ENCODE measurements at places on chromosomes 6 and 20. TPM values are rescaled to one million over a fixed set of nuclear protein-coding genes. Genes with fewer than 3 reads are reported as not detected.

- no peaks in the 10 kb centered on the region for H3K36me3 ChIP-seq
- DNase-seq, result no peak
- no peak overlapping the region for H3K4me3 ChIP-seq
- no peaks in the 10 kb centered on the region for H3K27me3 ChIP-seq
- no peaks in the 10 kb centered on the region for H3K4me1 ChIP-seq
Measured at GRCh38 chr20:4766631-4767030, 44.9 kb downstream of the PRND start.

- H3K4me3 ChIP-seq, result no peak overlapping the region
- no peak for DNase-seq
- peaks cover 39% of the 10 kb centered on the region for H3K27me3 ChIP-seq
- peaks cover 30% of the 10 kb centered on the region for H3K4me1 ChIP-seq
- no peak overlapping the region for H3K27ac ChIP-seq
Measured at GRCh38 chr6:7728855-7729590, 3.1 kb downstream of the BMP6 start.

DNA sequence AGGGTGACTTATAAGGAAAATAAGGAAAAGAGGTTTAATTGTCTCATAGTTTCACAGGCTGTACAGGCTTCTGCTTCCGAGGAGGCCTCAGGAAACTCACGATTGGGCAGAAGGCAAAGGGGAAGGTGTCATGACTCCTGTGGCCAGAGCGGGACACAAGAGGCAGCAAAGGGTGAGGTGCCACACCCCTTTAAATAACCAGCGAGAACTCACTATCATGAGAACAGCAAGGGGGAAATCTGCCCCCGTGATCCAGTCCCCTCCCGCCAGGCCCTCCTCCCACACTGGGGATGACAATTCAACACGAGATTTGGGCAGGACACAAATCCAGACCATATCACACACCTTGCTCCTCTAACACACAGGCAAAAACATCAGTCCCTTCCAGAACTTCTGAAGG, 254.0 kb downstream of the DLL1 start:
- H3K27me3 ChIP-seq, result no peaks in the 10 kb centered on the region
- no peak overlapping the region for H3K4me3 ChIP-seq
- no peaks in the 10 kb centered on the region for H3K4me1 ChIP-seq
- no peaks in the 10 kb centered on the region for H3K36me3 ChIP-seq
- DNase-seq, result no peak

Gene OPRL1
- total RNA-seq, result 0.54 TPM

DNA sequence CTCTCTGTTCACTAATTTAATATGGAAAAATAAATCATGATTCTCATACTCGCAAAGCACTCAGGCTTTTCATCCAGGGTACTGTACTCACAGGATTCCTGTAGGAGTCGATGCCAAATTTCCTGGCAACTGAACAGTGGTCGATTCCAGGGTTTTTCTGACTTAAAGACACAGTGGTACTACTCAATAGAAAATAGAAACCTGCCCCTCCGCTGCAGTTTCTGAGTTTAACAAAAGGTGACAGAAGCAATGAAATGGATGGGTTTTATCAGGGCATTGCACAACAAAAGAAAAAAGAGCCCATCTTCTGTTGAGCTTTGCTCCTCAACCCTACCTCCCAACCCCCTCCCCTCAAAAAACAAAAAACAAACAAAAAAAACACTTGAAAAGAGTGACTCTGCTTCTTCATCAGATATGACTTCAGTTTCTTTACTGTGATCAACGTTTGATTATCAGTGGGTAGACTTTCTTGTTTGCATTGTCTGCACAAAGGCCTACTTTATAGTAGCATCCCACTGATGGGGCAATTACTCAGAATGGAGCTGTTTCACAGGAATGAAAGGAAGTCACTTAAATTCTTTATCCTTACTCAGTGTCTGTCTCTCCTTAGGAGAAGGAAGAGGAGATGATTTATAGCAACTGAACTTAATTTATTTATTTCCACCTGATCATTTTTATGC, 96.2 kb upstream of the FOXO3 start:
- no peak overlapping the region for H3K27ac ChIP-seq
- no peak for DNase-seq
- peaks cover 10% of the 10 kb centered on the region for H3K4me1 ChIP-seq
- H3K4me3 ChIP-seq, result no peak overlapping the region

Gene CALHM4
- not detected for total RNA-seq

DNA sequence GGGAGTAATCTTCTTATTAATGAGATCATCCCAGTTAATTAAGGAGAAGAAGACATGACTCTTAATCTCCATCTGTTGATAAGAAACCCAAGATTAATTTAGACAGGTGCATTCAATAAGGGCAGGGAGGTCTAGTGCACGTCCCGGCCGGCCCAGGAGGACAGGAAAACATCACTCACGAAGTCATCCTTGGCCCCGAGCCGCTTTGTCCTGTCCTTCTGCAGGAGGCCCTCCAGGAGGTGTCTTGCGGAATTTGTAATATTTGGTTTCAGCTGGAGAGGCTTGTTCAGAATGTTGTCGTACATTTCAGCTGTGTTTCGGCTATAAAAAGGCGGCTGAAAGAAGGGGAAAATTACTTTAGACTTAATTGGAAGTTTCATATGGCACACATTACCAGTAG, 118.4 kb upstream of the SLC2A12 start:
- no peak for DNase-seq
- H3K4me3 ChIP-seq, result no peak overlapping the region
- H3K36me3 ChIP-seq, result peaks cover 63% of the 10 kb centered on the region
- no peak overlapping the region for H3K27ac ChIP-seq

DNA sequence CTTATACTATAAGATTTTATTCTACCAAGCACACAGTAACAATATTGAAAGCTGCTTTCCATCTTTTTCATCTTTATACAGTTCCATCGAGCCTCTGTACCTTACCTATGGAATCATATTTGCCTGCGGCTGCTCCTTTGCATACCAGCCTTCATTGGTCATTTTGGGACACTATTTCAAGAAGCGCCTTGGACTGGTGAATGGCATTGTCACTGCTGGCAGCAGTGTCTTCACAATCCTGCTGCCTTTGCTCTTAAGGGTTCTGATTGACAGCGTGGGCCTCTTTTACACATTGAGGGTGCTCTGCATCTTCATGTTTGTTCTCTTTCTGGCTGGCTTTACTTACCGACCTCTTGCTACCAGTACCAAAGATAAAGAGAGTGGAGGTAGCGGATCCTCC, 89.8 kb downstream of the SLC16A10 start:
- H3K27me3 ChIP-seq, result no peaks in the 10 kb centered on the region
- no peaks in the 10 kb centered on the region for H3K4me1 ChIP-seq
- H3K36me3 ChIP-seq, result no peaks in the 10 kb centered on the region
- H3K4me3 ChIP-seq, result no peak overlapping the region
- no peak overlapping the region for H3K27ac ChIP-seq

- no peak overlapping the region for H3K4me3 ChIP-seq
- H3K36me3 ChIP-seq, result no peaks in the 10 kb centered on the region
Measured at GRCh38 chr6:11025921-11026635, 18.0 kb downstream of the ELOVL2 start.

Gene GSTA3
- total RNA-seq, result not detected

Gene CAP2
- 11.7 TPM for total RNA-seq

GRCh38 chr20:8631271-8631670, 437.6 kb upstream of the PLCB4 start:
- H3K4me1 ChIP-seq, result no peaks in the 10 kb centered on the region
- H3K4me3 ChIP-seq, result no peak overlapping the region
- no peaks in the 10 kb centered on the region for H3K27me3 ChIP-seq
- DNase-seq, result no peak
- no peaks in the 10 kb centered on the region for H3K36me3 ChIP-seq

GRCh38 chr6:47152666-47153403, 110.7 kb upstream of the ADGRF1 start:
- H3K27ac ChIP-seq, result no peak overlapping the region
- H3K27me3 ChIP-seq, result no peaks in the 10 kb centered on the region
- H3K4me1 ChIP-seq, result peaks cover 12% of the 10 kb centered on the region
- no peaks in the 10 kb centered on the region for H3K36me3 ChIP-seq
- H3K4me3 ChIP-seq, result no peak overlapping the region

DNA sequence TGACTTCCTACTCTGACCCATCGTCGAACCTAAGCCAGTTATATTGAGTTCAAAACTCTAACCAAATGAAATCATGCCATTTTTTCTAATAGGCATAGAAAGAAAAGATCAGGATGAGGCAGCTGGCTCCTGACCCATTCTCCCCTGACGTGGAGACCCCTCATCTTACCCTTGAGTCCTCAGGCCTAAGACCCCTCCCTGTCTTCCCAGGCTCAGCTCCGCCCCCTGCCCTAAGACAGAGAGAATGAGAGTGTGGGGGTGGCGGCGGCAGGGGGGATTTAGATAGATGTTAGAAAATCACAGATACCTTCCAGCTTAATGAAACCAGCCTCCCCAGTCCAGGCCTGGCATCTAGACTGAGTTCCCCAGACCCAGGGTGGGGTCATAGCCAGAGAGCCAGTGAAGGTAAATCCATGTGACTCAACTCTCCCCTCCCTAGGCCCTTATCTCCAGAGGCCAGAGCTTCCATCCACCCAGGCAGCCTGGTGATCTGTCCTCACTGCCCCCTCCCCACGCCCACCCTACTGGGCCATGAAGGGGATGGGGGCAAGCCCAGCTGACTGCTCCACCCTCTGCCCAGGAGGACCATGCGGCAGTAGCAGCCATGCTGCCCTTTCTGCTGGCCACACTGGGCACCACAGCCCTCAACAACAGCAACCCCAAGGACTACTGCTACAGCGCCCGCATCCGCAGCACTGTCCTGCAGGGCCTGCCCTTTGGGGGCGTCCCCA, 6.8 kb downstream of the TMEM63B start:
- no peaks in the 10 kb centered on the region for H3K4me1 ChIP-seq
- H3K36me3 ChIP-seq, result peaks cover 4% of the 10 kb centered on the region
- H3K27ac ChIP-seq, result no peak overlapping the region
- H3K27me3 ChIP-seq, result no peaks in the 10 kb centered on the region

- H3K4me1 ChIP-seq, result no peaks in the 10 kb centered on the region
- H3K4me3 ChIP-seq, result no peak overlapping the region
- no peaks in the 10 kb centered on the region for H3K27me3 ChIP-seq
- no peaks in the 10 kb centered on the region for H3K36me3 ChIP-seq
- H3K27ac ChIP-seq, result no peak overlapping the region
Measured at GRCh38 chr6:12529364-12530019, 187.1 kb upstream of the PHACTR1 start.

DNA sequence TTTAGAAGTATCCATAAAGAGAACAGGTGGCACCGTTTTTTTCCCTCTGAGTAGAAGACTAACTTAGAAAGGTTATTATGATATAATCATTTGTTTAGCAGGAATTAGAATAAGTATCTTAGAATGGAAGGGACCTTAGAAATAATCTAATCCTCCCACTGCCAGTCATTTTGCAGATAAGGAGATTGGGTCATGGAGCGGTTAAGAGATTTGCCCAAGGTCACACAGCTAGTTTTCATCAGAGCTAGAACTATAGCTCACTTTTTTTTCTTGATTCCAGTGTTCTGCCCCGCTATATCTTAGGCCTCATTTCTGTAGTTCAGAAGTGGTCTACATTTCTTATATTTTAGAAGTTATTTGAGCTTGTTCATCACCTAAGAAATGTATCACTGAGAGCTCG, 139.6 kb downstream of the PRL start:
- no peaks in the 10 kb centered on the region for H3K36me3 ChIP-seq
- H3K27ac ChIP-seq, result no peak overlapping the region
- H3K4me1 ChIP-seq, result no peaks in the 10 kb centered on the region
- DNase-seq, result no peak
- no peak overlapping the region for H3K4me3 ChIP-seq
- H3K27me3 ChIP-seq, result no peaks in the 10 kb centered on the region

- H3K27ac ChIP-seq, result no peak overlapping the region
- H3K27me3 ChIP-seq, result no peaks in the 10 kb centered on the region
- DNase-seq, result no peak
- no peaks in the 10 kb centered on the region for H3K4me1 ChIP-seq
- no peaks in the 10 kb centered on the region for H3K36me3 ChIP-seq
Measured at GRCh38 chr20:60036746-60037499, 78.7 kb downstream of the CDH26 start.

- DNase-seq, result peak; percentile 4
- no peaks in the 10 kb centered on the region for H3K27me3 ChIP-seq
- H3K27ac ChIP-seq, result no peak overlapping the region
- H3K36me3 ChIP-seq, result no peaks in the 10 kb centered on the region
- H3K4me3 ChIP-seq, result no peak overlapping the region
- no peaks in the 10 kb centered on the region for H3K4me1 ChIP-seq
Measured at GRCh38 chr6:54481091-54481490, 172.8 kb downstream of the TINAG start.

- peak within 1 kb of the TSS; percentile 75 for H3K27ac ChIP-seq
- H3K36me3 ChIP-seq, result no peaks in the 10 kb centered on the region
- no peak within 1 kb of the TSS for H3K4me3 ChIP-seq
Measured at GRCh38 chr6:37005061-37005810, at the start of gene FGD2. TSS of gene FGD2 (plus strand) at chr6:37005655. CDS start at chr6:37005818, 163 bp downstream.

Gene SNAP25
- 1.1 TPM for total RNA-seq

GRCh38 chr6:159036673-159037072, 8.1 kb downstream of the TAGAP start:
- H3K27me3 ChIP-seq, result no peaks in the 10 kb centered on the region
- no peaks in the 10 kb centered on the region for H3K4me1 ChIP-seq
- DNase-seq, result no peak
- H3K4me3 ChIP-seq, result no peak overlapping the region

Gene TGM2
- 17.5 TPM for total RNA-seq
